ENCODE measurements at places on chromosomes 6 and 20.
A peak's percentile ranks its signal among the peaks of the same experiment; 100 is the strongest.

- DNase-seq, result no peak
Observed at GRCh38 chr20:16158090-16158975, 414.9 kb downstream of the KIF16B start.

DNA sequence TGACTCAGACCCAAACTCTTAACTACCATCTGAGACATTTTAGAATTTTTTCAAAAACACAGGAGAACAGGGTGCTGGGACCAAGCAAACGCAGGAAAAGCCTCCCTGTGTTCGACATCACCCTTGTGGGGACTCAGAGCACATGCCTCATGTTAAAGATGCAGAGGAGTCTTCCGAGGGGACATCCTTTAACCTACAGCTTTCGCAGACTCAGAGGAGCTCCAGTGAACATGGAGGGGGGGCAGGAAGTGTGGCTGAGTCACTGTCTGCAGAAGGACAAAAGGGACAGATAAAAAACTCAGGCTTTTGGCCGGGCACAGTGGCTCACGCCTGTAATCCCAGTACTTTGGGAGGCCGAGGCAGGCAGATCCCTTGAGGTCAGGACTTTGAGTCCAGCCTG is 15.1 kb downstream of the BMP7 start:
- no peak for DNase-seq

DNA sequence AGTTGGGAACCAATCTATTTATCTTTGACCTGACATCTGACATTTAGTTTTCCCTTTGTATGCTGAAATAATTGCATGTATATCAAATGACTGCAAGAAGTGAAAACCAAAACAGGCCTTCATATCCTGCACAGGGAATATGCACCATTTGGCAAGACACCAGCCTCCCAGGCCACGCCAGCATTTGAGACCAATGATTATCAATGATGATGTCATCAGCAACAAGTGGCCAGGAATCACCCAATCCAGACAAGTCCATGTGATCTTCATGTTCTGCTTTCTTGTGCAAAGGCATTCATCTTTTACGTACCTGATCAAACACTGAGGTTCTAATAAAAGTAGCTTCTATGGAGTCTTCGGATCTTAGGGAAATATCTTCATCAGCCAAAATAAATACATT is 107.4 kb upstream of the TENT5A start:
- no peak for DNase-seq

DNA sequence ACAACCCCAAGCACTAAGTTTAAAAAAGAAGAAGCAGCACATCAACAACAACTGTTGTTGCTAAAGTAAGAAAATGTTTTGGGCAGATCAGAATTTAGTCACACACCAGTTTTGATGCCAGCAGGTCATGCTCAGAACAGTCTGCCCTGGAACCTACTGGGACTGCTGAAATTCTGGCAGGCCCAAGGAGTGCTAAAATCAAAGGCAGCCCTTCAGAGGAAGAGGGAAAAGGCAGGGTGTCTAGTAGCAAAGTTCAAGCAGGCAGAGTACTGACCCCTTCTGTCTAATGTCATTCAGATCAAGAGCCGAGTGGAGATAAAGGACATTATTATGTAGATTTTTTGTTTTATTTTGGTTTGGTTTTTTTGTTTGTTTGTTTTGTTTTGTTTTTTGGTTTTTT is 96.6 kb upstream of the LOC128125822 start:
- DNase-seq, result no peak

DNA sequence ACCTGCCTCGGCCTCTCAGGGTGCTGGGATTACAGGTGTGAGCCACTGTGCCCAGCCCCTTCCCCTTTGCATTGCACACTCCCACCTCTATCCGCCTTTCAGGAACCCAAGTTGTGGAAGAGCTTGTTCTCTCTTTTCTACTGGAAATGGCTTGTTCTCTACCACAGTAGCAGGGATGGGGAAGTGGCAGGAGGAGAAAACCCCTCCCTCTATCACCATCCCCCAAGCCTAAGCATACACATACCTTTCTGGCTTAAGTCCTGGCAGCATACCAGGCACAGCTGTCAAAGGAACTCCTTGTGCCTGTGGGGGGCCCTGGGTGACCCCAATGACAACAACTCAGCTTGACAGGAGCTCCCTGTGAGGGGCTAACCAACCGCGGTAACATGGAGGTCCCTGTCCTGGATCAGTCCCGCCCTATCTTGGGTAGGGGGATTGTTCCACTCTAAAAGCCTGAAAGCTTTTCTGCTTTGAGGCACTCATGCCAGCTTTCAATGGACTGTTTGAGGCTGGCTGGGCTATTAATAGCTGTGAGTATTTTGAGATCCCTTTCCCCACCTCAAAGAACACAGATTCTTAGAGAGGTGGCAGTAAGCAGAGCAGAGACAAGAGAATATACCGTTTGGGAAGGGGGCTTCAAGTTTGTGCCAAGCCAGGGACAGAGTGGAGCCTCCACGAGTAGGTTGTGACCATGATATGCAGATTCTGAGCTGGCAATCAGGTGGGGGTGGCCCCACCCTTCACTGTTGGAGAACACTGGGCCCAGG is 2.3 kb downstream of the KLHDC3 start:
- DNase-seq, result no peak

GRCh38 chr20:49483696-49484123 is 1.2 kb upstream of the KCNB1 start:
- peak; percentile 46 for DNase-seq

- peak; percentile 41 for DNase-seq
Observed at GRCh38 chr6:50820869-50821264, 2.2 kb downstream of the TFAP2B start.

DNA sequence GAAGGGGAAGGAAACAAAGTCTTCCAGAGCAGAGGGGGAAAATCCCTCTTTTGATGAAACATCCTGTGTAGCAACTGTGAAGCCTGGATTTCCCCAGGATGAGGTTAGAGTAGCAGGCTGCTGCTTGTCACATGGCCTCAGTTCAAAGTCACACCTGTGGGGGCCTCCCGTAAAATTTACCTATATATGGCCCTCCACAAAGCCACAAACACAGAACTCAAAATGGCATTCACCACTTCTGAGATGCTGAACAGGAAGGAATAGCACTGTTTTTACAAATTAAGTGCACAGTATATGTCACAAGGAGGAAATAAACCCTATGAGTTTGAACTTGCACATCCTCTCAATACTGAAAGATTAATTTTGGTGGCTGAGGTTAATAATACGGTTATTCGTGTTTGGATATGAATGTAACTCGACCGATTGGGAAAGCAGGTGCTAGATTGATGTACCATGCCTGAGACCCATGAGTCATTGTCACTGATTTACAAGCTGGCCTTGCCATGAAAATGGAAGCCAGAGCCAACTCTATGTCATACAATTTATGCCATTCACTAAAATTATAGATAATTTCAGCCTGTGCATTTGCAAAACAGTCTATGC is 70.6 kb downstream of the SGK1 start:
- DNase-seq, result no peak

All from right kidney (tissue), 9 donors.